ENCODE measurements at places on chromosomes 6 and 20. TPM values are rescaled to one million over a fixed set of nuclear protein-coding genes. Genes with fewer than 3 reads are reported as not detected.
A peak's percentile ranks its signal among the peaks of the same experiment; 100 is the strongest.

The EDN3 gene
- not detected for total RNA-seq

DNA sequence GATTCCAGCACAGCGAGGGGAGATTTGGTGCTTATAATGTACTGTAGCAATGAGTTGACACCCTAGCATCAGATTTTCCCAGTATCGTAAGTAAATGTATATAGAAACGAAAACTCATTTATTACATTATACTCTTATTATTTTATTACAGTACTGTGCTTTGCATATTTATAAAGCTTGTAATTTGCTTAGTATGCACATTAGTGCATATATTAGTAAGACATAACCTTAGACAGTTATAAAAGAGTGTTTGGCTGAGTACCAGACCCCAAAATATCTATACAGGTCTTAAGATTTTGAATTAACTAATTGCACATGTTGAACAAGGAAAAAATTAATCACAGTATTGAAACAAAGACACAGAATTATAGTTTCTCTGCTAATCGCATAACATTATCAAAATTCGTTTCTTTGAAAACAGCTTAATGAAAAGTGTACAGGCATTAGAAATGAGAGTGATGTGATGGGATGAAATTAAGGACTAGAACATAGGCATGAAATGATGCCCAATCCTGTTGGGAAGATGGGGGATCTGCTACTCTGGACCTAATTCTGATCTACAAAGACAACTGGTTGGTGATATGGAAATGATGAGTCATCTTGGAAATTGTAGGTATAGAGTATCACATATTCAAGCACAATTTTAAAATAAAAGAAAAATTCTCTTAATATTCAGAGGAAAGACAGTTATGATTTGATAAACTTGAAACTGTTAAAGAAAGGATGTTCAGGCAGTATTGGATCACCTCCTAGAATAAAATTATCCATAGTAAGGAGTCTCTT is 42.8 kb downstream of the STXBP5 start:
- no peak for DNase-seq

- DNase-seq: peak; percentile 39
Measured at GRCh38 chr6:14396826-14397517, 279.4 kb downstream of the CD83 start.

GRCh38 chr20:54914995-54915394 is 439.6 kb downstream of the DOK5 start:
- DNase-seq: no peak

DNA sequence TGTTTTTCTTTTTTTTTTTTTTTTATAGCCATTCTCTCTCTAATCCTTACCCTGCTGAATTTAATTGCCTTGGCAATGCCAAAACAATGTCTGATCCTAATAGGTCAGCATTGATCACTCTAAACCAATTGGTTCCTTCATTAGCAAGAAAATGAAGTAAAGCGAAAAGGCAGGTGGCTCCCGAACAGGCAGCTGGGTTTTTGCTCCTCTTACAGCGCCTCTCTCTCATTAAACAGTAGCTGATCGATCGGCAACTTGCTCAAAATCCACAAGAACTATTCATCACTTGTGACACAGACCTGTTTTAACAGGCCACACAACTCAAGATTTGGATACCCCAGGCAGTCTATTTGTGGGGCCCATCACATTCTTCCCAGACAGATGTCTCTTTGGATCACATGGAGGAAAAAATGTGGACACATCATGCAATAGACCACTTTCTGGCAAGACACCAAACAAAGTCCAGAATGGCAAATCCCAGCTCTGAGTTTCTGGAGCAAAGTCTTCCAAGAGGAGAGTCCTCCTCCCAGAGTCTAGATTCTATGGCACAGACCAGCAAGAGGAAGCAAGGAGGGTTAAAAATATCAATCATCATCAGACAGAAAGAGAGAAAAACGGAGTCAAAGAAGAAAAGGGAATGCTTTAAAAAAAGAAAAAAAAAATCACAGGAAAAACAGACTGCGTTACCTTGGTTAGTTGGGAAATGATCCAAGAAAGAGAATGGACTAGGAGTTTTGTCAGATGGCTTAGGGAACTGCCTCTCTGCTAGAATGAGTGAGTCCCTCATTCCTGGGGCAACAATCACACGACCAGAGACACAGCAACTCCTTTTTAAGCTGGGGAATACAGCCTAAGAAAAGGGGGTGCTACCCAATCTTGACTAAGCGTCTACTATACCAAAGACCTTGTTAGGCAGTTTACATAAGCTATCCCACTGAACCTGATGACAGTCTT is 247.8 kb downstream of the BTBD9 start:
- no peak for DNase-seq

DNA sequence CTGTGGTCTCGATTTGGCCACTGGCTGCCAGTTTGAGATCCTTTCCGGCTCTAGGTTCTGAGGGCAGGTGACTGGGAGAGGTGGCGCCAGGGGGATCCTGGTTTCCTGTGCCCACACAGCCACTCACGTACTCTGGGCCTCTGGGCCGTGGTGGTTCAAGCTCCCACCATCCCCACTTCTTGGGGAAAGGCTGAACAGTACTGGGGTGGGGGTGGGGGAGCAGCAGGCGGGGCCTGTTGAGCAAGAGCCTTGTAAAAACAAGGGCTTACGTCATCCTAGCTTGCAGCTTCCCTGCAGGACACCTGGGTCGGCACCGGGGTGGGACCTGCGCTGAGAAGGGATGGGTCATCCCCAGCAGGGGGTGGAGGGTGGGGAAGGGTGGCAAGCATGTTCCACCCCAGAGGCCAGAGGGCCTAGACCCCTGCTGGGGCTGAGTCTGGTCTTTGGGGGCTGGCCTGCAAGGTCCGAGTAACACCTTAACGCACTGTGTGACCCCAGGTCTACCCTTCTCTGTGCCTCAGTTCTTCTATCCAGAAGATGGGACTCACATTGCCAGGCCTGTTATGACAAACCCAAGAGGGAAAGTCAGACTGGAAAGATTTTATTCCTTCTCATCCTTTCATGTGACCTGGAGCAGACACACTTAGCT is 3.1 kb upstream of the CEBPB start:
- DNase-seq: no peak

GRCh38 chr6:79762370-79762769 is 131.2 kb downstream of the SH3BGRL2 start:
- no peak for DNase-seq

DNA sequence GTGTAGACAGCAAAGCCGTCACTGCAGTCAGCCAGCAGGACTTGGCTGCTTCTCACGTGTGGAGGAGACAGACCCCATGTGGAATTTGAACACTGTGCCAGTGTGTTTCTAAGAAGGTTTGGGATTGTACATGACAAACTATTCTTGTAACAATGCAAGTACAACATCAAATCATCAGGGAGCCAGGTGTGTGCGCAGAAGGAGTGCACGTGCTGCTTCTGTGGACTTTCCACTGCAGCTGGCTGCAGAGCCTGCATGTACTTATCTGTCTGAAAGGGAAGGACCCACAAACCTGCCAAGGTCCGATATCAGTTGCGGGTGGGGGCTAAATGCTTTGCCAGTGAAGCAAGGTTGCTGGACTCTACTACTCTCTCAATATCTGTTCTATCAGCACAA is 211.6 kb downstream of the WDR27 start:
- DNase-seq: no peak

DNA sequence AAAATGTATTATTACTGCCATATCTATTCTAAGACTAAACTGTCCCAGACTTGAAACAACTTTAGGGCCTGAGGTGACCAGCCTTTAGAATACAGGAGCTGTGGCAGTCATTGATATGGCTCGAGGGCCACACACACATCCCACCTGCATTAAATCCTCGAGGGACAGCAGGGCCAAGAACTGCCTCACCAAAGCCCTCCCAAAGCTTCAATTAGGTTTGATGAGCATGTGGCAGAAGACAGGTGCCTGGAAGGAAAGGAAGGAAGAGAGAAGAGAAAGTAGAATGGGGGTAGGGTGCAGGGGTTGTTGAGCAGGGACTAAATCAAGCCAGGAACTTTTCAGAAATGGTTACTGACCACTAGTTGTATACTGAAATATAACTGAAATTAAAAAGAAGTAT is 115.0 kb downstream of the PDSS2 start:
- no peak for DNase-seq

- DNase-seq: no peak
Measured at GRCh38 chr20:13515291-13515690, 123.4 kb downstream of the TASP1 start.

Measured in activated CD4-positive, alpha-beta memory T cell treated with anti-CD3 and anti-CD28 coated beads for 36 hours (primary cell).